ENCODE measurements at places on chromosomes 5 and 9. TPM values are rescaled to one million over a fixed set of nuclear protein-coding genes. Genes with fewer than 3 reads are reported as not detected.

GRCh38 chr9:91210318-91210717, 151.4 kb downstream of the AUH start:
- H3K36me3 ChIP-seq: peaks cover 6% of the 10 kb centered on the region
- DNase-seq: no peak
- no peaks in the 10 kb centered on the region for H3K27me3 ChIP-seq

- H3K27ac ChIP-seq: no peak overlapping the region
- H3K27me3 ChIP-seq: peaks cover 5% of the 10 kb centered on the region
- no peak for DNase-seq
- H3K4me1 ChIP-seq: no peaks in the 10 kb centered on the region
- no peaks in the 10 kb centered on the region for H3K36me3 ChIP-seq
Measured at GRCh38 chr5:54457094-54457862, 1.8 kb downstream of the HSPB3 start.

DNA sequence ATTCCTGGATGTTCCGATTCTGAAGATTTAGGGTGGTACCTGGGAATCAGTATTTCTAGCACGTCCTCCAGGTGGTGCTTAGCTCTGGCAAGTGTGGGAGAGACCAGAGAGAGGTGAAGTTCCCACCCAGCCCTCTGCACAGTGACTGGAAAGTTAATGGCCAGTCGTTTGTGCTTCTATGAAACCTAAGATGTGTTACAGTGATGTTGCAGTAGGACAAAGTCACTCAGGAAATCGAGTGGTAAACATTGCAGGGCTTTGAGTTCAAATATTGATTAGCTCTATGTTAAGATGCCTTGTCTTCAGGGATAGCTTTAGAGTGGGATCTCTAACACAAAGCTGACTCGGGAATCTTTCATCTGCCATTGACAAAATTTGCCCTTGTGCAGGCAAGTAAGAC, 55.6 kb downstream of the PIK3R1 start:
- H3K27me3 ChIP-seq: no peaks in the 10 kb centered on the region
- H3K36me3 ChIP-seq: peaks cover 12% of the 10 kb centered on the region
- DNase-seq: no peak
- H3K27ac ChIP-seq: no peak overlapping the region
- H3K4me3 ChIP-seq: no peak overlapping the region

GRCh38 chr5:13771011-13771571, 173.4 kb downstream of the DNAH5 start:
- DNase-seq: no peak
- no peak overlapping the region for H3K27ac ChIP-seq
- no peaks in the 10 kb centered on the region for H3K27me3 ChIP-seq
- no peaks in the 10 kb centered on the region for H3K4me1 ChIP-seq
- H3K4me3 ChIP-seq: no peak overlapping the region

The MIGA2 gene
- 14.4 TPM for total RNA-seq

DNA sequence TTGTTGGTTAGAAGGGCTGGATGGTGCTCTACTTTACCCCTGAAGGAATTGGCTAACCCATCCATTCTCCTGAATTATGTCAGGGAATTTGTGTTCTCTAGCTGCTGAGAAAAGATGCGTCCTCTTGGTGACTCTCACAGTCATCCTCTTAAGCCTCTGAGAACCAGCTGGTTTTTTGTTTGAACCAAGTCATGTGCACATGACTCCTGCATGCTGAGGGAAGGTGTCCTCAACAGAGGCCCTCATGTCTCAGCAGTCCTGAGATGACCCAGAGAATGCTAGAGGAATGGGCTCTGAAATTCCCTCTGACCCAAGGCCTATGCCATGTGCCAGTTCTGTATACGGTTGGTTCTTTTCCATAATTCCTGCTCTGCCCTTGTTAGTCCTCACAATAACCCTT, 10.4 kb upstream of the C5orf63 start:
- H3K27me3 ChIP-seq: no peaks in the 10 kb centered on the region
- no peak overlapping the region for H3K27ac ChIP-seq
- H3K36me3 ChIP-seq: no peaks in the 10 kb centered on the region
- DNase-seq: no peak
- peaks cover 5% of the 10 kb centered on the region for H3K4me1 ChIP-seq
- no peak overlapping the region for H3K4me3 ChIP-seq

DNA sequence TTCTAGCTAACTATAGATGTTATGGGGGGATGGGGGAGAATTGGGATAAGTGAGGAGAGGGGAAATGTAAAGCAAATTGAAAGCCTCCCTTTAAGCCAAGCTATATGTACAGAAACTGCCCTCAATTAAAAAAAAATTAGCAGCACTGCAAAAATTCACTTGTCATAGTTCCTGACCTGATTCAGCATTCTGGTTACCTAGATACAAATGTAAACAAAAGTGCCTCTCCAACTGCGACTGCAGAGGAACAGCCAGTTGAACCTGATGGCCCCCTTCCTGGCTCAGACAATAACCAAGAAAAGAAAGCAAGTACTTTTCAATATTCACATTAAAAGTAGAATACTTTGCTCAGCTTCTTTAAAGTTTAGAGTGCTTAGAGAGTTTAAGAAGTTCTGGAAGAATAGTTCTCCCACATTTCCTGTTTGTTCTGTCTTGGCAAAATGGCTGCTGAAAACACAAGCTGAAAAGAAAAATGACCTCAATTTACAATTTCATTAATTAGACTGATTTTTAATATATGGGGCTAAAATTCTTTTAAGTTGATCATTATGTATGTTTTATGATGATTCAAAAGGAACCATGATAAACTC, 1.5 kb downstream of the FAM81B start:
- no peak overlapping the region for H3K4me3 ChIP-seq
- H3K36me3 ChIP-seq: no peaks in the 10 kb centered on the region
- peak; percentile 68 for DNase-seq

- no peak overlapping the region for H3K4me3 ChIP-seq
- DNase-seq: no peak
- peaks cover 8% of the 10 kb centered on the region for H3K4me1 ChIP-seq
- H3K27me3 ChIP-seq: no peaks in the 10 kb centered on the region
- H3K27ac ChIP-seq: no peak overlapping the region
Measured at GRCh38 chr5:136021016-136021405, 7.8 kb upstream of the TGFBI start.

DNA sequence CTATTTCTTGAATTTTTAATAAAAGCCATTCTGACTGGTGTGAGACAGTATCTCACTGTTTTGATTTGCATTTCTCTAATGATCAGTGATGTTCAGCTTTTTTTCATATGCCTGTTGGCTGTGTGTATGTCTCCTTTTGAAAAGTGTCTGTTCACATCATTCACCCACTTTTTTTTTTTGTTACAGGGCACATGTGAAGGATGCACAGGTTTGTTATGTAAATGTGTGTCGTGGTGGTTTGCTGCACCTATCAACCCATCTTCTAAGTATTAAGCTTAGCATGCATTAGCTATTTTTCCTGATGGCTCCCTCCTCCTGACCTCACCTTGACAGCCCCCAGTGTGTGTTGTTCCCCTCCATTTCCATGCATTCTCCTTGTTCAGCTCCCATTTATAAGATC, 39.3 kb upstream of the IFNE start:
- H3K36me3 ChIP-seq: no peaks in the 10 kb centered on the region
- DNase-seq: no peak
- H3K27me3 ChIP-seq: no peaks in the 10 kb centered on the region
- H3K4me1 ChIP-seq: no peaks in the 10 kb centered on the region
- H3K4me3 ChIP-seq: no peak overlapping the region
- no peak overlapping the region for H3K27ac ChIP-seq

GRCh38 chr5:150789943-150790611, 11.5 kb downstream of the SMIM3 start:
- H3K36me3 ChIP-seq: no peaks in the 10 kb centered on the region
- no peaks in the 10 kb centered on the region for H3K27me3 ChIP-seq
- DNase-seq: no peak
- no peak overlapping the region for H3K4me3 ChIP-seq
- peaks cover 12% of the 10 kb centered on the region for H3K4me1 ChIP-seq
- no peak overlapping the region for H3K27ac ChIP-seq

The SLC4A9 gene
- total RNA-seq: not detected

DNA sequence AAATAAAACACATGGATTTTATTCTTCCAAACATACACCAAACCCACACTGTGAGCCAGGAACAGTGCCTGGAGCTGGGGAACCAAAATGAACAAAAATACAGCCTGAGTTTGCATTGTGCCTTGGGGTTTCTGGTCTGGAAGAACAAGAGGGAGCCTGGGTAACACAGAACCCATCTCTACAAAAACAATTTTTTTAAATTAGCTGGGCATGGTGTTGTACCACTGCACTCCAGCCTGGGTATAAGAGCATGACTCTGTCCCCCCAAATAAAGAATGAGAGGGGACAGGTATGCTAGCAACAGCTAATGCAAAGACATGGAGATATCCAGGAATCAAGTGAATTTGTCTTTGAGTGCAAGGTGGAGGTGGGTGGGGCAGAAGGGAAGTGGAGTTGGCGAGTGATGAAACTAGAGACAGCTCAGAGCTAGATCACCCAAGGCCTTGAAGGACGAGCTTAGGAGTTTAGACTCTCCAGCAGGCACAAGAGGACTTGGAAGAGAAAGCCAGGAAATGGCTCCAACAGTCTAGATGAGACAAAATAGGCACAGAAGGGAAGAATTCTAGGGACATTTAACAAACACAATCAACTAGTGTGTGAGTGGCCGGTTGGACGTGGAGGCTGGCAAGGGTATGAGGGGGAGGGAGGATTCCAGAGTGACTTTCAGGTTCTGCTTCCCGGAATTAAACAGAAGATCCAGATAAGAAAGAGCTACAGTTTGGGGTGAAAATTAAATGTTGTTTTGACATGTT, 47.4 kb downstream of the FNBP1 start:
- DNase-seq: no peak
- peak overlapping the region; percentile 57 for H3K27ac ChIP-seq
- peaks cover 3% of the 10 kb centered on the region for H3K4me1 ChIP-seq
- no peak overlapping the region for H3K4me3 ChIP-seq
- H3K36me3 ChIP-seq: peaks cover 45% of the 10 kb centered on the region
- no peaks in the 10 kb centered on the region for H3K27me3 ChIP-seq

GRCh38 chr5:157997991-157998504, 139.1 kb upstream of the CLINT1 start:
- H3K27ac ChIP-seq: no peak overlapping the region
- peaks cover 8% of the 10 kb centered on the region for H3K4me1 ChIP-seq
- no peak for DNase-seq
- H3K4me3 ChIP-seq: no peak overlapping the region

The IFNB1 gene
- 0.05 TPM for total RNA-seq

- no peak overlapping the region for H3K4me3 ChIP-seq
- no peak overlapping the region for H3K27ac ChIP-seq
- no peak for DNase-seq
- H3K27me3 ChIP-seq: no peaks in the 10 kb centered on the region
- H3K4me1 ChIP-seq: peaks cover 17% of the 10 kb centered on the region
Measured at GRCh38 chr9:134690946-134691694, 49.5 kb downstream of the COL5A1 start.

DNA sequence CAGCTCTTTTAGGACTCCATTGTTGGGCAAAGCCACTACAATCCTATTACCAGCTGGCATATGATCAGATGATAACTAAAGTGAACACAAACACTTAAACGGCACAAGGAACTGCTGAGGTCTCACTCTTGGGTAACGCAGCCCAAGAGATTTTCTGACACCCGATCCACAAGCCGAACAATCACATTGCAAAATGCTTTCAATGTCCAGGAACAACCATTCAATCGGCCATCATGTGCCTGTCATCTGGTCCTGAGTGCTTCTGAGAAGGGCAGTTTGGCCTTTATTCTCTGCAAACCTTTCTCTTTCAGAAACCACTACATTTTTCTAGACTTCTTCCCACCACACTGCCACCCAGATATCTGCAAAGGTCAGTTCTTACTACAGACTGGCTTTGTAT, 283.1 kb downstream of the GLIS3 start:
- no peak overlapping the region for H3K27ac ChIP-seq
- no peak overlapping the region for H3K4me3 ChIP-seq
- H3K36me3 ChIP-seq: no peaks in the 10 kb centered on the region
- no peak for DNase-seq
- H3K4me1 ChIP-seq: no peaks in the 10 kb centered on the region
- H3K27me3 ChIP-seq: no peaks in the 10 kb centered on the region

DNA sequence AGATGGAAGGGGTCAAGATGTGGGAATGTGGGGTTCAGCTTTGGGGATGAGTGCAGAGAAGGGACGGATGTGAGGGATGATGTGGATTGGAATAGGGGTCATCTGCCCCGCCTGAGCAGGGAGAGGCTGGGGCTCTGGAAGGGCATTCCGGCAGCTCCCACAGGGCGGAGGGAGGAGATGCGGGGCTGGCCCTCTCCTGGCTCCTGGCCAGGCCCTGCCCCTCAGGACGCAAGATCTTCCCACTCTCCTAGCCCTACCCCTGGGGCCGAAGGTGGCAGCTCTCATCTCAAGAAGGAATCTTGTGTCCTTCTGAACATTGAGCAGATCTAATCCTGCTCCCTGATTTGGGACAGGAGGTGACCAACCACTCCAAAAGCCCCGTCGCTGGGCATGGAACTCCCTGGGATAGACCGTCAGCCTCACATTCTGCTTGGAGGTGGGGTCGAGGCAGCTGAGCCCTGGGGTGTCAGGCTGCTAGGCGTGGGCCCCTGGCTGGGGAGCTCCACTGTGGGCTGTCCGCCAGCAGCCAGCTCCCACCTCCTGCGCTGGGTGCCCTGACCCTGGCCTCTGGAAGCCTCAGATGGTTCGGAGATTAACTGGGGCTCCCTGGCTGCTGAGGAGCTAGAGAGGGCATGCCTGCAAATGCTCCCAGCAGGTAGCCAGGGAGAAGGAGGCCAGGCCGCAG, 125.2 kb downstream of the ZNF354C start:
- H3K27ac ChIP-seq: no peak overlapping the region
- no peaks in the 10 kb centered on the region for H3K36me3 ChIP-seq
- H3K27me3 ChIP-seq: peaks cover 2% of the 10 kb centered on the region

GRCh38 chr9:121568343-121569265, 69.0 kb upstream of the GGTA1 start:
- DNase-seq: no peak
- no peak overlapping the region for H3K27ac ChIP-seq
- no peak overlapping the region for H3K4me3 ChIP-seq
- H3K27me3 ChIP-seq: peaks cover 3% of the 10 kb centered on the region
- no peaks in the 10 kb centered on the region for H3K36me3 ChIP-seq

The PKD2L2 gene
- total RNA-seq: not detected

The TMEM171 gene
- 0.19 TPM for total RNA-seq

The ODF2 gene
- total RNA-seq: 34.4 TPM

The HMCN2 gene
- total RNA-seq: 0.90 TPM

DNA sequence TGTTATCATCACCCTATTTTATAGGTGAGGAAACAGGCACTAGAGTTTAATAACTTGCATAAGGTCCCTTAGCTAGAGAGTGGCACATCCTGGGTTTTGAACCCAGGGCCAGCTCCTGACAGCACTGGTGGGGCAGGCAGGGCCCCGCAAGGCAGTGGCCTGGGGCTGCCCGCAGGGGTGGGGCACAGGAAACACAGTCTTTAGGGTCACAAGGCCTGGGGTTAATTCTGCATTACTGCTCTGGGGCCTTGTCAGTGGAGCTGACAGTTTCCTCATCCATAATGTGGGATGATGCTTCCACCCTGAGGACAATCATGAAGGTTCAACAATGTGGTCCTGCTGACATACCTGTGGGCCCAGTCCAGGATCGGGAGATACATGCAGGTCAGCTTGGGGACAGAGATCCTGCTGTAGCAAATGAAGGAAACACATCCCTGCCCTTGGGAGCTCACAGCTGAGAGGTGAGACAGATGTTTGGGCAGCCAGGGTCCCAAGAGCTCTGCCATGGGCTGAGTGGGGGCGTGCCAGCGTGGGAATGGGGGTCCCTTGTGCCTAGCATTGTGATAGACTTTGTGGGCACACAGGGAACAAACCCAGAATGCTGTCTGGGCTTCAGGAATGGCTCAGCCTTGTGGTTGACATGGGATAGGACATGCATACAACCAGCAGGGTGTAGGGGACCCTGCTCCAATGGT, 14.7 kb downstream of the FGF18 start:
- no peaks in the 10 kb centered on the region for H3K36me3 ChIP-seq
- H3K4me3 ChIP-seq: no peak overlapping the region
- no peaks in the 10 kb centered on the region for H3K4me1 ChIP-seq
- DNase-seq: no peak

Data from thymus (tissue), 14 donors.